ENCODE measurements at places on chromosomes 5 and 9.

DNA sequence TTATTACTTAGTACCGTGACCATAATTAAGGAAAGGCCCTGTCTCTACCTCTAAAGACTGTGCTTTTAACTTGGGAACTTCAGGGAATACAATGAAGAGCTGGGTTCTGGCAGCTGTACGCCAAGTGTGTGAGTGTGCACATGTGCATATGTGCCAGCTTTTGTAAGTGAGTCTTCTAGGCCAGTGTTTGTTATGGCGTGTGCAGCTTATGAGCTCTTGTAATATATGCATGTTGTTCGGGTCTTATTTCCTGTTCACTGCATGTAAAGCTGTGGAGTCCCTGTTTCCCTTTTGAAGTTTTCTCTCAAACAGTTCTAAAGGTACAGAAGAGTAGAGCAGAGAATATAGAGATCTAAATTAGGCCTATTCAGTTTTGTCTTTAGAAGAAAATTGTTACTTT is 30.5 kb downstream of the TGFBR1 start:
- DNase-seq = no peak

DNA sequence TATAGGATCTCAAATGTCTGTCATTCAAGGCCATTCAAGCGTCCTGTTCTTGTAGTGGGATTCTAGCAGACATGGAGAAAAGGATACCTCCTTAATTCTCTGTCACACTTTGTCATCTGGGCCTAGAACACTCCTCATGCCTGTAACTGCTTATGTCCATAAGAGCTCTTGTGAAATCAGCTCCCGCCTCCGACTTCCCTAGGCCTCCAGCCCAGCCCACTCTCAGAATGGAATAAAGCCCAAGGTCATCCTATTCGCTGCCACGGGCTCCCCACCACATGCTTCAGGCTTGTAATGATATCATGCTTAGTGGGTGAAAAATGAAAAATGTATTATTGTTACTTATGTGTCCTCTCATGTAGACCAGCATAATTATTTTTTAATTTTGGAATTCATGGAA is 632.5 kb downstream of the ISL1 start:
- peak; percentile 31 for DNase-seq

DNA sequence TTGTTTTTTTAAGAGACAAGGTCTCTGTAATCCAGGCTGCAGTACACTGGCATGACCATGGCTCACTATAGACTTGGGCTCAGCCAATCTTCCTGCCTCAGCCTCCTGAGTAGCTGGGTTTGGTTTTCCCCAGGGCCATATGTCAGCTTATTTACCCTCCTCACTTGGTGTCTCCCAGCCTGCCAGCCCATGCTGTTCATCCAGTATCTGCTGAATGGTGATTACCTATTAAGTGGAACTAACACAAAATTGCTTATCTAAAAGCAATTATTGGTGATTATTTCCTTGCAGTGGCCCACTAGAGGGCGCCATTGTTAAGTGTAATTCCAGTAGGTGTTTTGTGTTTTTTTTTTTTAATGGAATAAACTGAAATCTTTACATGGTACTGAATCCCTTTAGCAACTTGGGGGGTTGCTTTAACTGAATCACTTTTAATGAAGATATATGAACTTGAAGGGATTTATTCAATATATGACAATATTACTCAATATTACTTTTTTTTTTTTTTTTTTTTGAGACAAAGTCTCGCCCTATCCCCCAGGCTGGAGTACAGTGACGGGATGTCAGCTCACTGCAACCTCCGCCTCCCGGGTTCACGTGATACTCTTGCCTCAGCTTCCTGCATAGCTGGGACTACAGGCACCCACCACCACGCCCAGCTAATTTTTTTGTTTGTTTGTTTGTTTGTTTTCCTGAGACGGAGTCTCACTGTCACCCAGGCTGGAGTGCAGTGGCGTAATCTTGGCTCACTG is 13.8 kb downstream of the EXOSC2 start:
- peak; percentile 62 for DNase-seq

- peak; percentile 42 for DNase-seq
Measured at GRCh38 chr5:132272311-132273210, 15.1 kb downstream of the PDLIM4 start.

GRCh38 chr5:14551211-14551610 is 30.4 kb upstream of the OTULINL start:
- no peak for DNase-seq

- no peak for DNase-seq
Measured at GRCh38 chr5:42992088-42992879, 47.8 kb downstream of the ANXA2R start.

DNA sequence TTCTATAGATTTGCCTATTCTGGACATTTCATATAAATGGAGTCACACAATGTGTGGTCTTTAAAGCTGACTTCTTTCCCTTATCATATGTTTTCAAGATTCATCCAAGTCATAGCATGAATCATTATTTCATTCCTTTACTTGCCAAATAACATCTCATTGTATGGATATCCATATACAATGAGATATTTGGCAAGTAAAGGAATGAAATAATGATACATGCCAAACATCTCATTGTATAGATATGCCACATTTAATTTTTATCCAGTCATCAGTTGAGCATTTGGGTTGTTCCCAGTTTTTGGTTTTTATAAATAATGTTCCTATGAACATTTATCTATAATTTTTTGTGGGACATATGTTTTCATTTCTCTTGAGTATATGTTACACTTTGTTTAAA is 20.5 kb upstream of the OR2K2 start:
- DNase-seq = no peak

DNA sequence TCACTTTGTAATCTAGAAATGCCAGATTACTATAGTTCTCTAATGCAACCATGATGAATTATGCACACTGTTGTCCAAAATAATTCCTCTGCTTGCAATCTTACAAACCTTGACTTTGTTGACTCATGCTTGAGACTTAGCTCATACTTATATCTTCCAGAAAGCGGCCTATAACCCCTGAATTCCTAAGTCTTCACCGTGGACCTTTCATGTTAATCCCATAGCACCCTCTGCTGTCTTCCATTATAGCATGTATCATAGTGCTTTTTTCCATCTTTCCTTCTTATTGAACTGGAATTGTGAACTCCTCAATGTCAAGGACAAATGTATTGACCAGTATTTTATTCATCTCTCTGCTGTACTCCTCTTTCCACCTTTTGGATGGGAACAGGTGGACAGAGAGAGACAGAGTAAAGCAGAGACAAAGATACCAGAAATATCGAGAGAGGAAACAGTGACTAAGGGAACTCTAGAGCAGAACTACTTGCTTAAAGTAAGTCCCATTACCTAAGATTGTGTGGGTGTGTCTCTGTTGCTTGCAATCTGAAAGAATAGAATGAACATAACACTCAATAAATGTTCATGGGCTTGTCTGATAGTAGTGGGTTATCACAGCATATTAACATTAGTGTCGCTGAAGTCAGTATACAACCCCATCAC is 110.0 kb downstream of the LURAP1L start:
- no peak for DNase-seq

DNA sequence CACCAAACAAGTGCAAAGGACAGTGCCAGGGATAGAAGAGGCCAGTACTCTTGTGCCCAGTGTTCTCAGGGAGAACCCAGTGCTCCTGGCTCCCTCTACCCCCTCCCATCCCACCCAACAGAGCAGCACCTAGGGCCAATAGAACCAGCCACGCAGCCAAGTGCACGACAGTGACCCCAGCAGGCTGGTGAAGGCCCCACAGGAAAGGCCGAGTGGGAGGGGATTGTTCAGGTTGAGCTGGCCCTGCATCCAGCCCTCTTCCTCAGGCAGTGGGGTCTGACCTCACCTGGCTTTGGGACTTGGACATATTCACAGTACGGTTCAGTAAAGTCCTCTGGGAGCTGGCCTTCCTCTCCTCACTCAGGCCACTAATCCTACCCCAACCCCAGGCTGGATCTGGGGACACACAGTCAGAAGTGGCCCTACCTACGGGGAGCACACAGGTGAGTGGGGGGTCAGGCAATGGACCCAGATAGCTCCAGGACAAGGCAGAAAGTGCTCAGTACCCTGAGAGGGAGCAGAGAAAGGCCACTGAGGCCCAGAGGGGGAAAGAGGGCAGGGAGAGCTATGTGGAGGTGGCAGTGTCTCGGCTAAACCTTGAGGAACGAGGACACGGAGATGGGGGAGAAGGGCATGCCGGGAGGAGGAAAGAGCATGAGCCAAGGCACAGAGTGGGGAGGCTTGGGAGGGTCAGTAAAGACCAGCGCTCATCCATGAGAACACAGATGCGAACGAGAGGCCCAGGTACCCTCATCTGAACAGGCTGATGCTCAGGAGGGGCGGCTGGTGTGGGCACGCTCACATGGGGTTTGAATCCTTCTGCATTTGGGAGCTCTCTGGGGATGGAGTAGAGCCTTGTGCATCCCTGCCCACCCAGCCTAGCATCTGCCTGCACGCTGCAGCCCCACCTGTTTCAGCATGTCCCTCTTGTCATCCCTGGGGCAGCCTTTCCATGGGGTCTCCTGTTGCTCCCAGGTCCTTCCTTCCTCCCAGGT is 25.6 kb downstream of the POLR1E start:
- no peak for DNase-seq

DNA sequence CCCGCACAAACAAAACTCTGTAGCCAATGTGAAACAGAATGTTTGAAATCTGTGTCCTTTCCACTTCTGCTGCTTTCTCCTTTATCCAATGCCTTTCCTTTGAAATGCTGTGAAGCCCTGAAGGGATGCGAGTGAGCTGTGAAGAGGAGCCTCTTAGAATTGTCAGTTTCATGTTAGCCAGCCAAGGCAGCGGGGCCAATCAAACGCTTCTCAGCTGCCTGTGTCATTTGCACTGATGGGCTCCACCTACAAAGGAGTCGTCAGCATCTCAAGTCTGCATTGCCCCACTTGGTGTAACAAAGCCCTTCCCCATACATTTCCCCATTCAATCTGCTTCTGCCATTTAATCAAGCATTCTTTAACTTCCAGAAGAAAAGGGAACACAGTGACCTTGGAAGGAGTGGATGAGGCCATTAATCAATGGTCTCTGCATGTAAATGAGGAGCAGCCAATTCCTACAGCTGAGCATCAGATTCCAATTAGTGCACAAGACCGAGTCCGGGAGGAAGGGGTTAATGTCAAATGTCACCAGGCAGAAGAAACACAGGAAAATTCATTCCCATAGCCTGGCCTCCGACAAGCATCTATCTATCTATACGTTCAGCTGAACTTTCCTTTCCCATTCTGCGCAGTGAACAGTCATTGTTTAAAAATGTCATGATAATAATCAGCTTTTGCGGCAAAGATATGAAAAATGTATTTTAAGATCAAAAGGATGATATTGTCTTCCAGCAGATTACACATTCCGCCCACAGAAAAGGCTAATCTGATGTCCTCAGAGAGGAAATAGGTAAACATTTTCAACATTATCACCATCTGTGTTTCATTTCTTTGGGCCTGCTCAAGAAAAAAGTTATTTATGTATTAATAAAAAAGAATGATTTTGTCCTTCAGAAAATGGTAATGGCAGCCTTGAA is 154.6 kb downstream of the FSTL4 start:
- DNase-seq = no peak

DNA sequence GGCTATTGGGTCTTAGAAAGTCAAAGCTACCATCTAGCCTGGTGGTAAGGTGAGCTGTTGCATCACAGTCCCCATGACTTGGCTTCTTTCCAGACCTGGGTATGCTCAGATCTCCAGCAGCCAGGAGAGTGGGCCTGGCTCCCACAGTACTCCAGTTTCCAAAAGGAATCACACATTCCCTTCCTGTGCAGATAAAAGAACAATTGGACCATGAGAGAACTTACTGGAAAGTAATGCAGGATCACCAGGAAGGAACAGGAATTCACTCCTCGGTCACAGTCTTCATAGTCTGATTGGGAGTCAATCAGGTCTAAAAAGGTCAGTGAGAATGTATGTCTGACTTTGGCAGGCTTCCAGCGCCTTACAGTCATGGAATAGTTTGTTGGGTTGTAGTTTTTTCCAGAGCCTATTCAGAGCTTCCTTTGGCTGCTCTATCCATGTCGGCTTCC is 47.8 kb upstream of the CD180 start:
- no peak for DNase-seq

Data from NCI-H774 (cell line).